DMS79 treated with DMSO at 0.1 percent for 48 hours (cell line): ENCODE measurements at places on chromosomes 11 and 22.
A peak's percentile ranks its signal among the peaks of the same experiment; 100 is the strongest.

GRCh38 chr11:19027829-19028595, 32.5 kb downstream of the MRGPRX2 start:
- no peak for DNase-seq

DNA sequence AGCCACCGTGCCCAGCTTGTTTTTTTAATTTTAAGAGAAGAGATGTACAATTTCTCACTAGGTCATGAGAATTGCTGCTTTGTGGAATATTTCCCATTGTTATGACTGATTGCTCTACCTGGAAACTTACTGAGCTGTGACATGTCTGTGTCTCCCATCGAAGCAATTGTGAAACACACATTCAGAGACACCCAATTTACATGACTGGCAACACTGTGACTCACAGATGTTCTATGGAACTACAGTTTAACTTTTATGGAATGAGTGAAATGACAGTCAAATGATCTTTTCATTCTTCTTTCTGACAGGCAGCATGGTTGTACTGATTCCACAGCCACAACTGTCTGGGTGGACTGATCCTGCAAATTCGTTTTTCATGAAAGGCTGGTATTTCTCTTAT, 32.3 kb downstream of the ELF5 start:
- no peak for DNase-seq

DNA sequence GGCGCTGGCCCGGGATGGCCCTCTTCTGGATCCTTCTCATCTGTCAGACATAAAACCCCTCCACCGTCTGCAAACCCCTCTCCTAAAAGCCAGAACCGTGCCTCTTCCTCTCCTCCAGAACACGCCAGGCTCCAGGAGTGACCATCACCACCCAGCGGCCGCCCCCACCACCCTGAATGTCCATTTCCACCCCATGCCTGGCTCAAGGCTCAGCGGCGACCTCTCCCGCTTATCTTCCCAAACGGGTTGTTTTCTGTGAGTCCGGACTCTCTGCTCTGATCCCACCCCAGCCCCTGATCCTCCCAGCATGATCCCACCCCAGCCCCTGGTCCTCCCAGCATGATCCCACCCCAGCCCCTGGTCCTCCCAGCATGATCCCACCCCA, 37.6 kb downstream of the CELSR1 start:
- no peak for DNase-seq

DNA sequence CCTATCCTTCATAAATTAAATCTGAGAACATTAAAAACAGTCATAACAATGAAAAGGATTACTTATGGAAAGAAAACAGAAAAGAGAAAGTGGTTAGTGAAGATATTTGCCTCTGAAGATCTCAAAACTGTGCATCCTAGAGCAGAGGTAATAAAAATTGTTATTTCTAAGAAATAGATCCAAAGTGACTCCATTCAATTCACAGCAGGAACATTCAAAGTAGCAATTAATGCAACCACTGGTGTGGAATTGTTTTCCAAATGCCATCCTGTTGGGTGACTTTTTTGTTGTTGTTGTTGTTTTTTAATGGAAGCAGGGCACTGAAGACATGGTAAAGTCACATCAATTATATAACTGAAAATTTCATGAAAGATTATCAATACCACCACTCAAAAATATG, 1139.5 kb upstream of the CCDC90B start:
- DNase-seq: no peak

DNA sequence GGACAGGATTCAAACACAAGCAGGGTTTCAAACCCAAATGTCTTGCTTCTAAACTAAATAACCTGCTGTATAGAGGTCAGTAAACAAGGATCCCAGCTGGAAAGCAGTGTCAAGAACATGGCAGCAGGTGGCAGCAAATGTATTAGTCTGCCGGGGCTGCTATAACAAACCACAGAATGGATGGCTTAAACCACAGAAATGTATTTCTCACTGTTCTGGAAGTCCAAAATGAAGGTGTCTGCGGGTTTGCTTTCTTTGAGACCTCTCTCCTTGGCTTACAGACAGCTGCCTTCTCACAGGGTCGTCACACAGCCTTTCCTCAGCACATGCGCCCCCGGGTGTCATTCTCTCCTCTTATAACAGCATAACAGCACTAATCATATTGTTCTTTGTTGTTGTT, 65.1 kb upstream of the LRRC55 start:
- DNase-seq: no peak

- DNase-seq: no peak
These were observed 321 bp downstream of the RHBDD3 start for GRCh38 chr22:29267462-29267857.

GRCh38 chr11:61954106-61954850, 4.1 kb downstream of the BEST1 start:
- DNase-seq: no peak

GRCh38 chr11:35166369-35167360, 27.7 kb downstream of the CD44 start:
- no peak for DNase-seq

GRCh38 chr11:25980091-25980490, 351.8 kb upstream of the ANO3 start:
- no peak for DNase-seq

- DNase-seq: no peak
These were observed 66.4 kb downstream of the UBASH3B start for GRCh38 chr11:122721964-122722266.

GRCh38 chr11:104526006-104526405, 362.1 kb upstream of the PDGFD start:
- DNase-seq: no peak

DNA sequence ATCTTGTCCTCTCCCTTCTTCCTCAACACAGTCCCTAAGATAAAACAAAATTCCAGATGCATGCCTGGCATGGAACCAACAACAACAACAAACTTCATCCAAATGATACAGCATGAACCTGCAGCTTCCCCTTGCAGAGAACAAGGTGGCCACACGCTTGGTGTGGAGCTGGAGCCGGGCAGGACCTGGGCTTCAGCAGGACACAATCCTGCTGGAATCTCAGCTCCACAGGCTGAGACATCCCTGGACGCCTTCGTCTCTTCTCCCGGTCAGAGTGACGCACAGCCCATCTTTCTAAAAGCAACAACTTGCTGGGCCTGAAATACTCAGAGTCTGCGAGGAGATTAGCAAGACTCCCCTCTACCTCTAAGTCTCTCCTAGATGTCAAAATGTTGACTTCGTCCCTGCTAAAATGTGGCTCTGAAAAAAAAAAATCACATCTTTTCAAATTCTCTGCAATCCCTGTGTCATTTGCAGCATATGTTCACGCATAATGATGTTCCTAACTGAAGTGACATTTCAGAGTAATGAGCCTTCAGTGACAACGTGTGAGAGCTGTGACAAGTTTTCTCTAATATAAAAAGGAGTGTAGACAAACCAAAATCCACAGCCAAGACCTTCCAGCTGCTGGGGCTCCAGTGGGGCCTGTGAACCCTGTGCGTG, 1232.3 kb downstream of the TBC1D22A start:
- DNase-seq: no peak

DNA sequence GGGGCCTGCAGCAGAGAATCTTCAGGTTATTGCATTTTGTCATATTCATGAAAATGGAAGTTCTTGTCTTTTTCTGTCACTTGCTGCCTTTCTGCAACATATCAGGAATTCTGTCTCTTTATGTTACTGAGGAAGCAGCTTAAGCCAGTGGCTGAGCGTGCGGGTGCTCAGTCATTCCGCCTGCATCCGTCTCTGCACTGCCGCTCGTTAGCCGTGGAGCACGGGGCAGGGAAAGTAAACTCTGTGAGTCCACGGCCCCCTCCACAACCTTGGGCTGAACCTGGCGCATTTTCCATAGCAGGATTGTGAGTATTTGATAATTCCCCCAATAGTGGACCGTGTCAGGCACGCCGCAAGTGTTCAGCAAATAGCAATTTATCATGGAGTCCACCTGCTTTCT, 1007.7 kb downstream of the BRD1 start:
- DNase-seq: no peak

GRCh38 chr11:124657904-124658303, 15.6 kb downstream of the SIAE start:
- no peak for DNase-seq

DNA sequence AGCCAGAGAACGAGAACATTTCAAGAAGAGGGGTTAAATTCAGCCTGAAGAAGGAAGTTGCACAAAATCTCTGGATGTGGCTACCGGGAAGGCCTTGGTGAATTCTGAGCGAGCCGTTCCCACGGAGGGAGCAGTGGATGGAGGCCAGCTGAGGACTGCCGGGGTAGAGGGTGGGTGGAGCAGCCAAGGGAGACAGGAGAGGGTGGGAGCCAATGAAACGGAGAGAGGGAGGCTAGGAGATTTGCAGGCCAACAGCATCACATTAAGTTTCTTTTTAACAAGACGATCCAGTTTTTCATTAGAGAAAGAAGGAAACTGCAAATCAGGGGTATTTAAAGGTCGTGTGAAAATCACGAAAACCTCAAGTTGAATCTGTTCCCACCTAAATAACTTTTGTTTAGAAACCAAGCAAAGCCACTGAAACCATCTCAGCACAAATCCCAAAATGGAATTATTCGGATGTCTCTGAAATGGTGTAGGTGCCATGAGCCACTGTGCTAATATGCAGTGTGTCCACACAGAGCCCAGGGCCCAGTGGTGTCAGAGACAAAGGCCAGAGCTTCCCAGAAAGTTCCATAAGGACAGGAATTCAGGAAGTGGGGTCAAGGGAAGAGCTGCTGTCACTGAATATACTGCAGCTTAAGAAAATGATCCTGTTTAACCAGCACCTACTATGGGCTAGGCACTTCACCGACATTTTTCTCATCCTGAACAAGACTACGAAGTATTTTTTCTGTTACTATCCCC, 59.7 kb upstream of the SLC35C1 start:
- DNase-seq: no peak

GRCh38 chr11:17547051-17547577, at the start of gene OTOG:
TSS of gene OTOG (plus strand) at chr11:17547259. CDS start at chr11:17547373, 114 bp downstream.
- DNase-seq: peak; percentile 87

DNA sequence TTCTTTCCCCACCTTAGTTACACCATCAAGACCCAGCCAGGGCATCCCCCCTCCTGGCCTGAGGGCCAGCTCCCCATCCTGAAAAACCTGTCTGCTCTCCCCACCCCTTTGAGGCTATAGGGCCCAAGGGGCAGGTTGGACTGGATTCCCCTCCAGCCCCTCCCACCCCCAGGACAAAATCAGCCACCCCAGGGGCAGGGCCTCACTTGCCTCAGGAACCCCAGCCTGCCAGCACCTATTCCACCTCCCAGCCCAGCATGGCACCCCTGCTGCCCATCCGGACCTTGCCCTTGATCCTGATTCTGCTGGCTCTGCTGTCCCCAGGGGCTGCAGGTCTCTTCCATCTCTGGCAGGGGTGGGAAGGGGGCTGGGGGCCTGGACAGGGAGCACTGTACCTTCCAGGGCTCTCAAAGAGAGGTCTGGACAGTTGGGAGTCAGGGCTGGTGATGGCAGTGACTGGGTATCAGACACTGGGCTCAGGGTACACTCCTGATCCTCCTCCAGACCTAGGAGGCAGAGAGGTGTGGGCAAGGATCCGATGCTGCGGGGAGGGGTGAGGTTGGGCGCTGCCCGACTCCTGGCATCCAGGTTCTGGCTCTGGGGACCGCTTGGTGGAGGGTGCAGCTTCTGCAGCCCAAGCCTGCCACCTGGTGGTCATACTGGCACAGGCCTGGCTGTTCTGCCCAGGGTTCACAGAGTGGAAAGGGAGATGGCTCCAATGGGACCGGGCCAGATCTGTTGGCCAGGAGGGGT, at the start of gene UPK2:
Gene UPK2 (plus strand): TSS at position 205 of the 753 bp plus-strand sequence. CDS start 53 bp downstream, at position 258.
- peak; percentile 73 for DNase-seq

- DNase-seq: no peak
These were observed 2.3 kb downstream of the BIRC3 start for GRCh38 chr11:102319544-102319943.

- no peak for DNase-seq
These were observed 15.3 kb downstream of the TMPRSS13 start for GRCh38 chr11:117913736-117914397.

- no peak for DNase-seq
These were observed 1115.0 kb downstream of the BRD1 start for GRCh38 chr22:48712558-48713271.

DNA sequence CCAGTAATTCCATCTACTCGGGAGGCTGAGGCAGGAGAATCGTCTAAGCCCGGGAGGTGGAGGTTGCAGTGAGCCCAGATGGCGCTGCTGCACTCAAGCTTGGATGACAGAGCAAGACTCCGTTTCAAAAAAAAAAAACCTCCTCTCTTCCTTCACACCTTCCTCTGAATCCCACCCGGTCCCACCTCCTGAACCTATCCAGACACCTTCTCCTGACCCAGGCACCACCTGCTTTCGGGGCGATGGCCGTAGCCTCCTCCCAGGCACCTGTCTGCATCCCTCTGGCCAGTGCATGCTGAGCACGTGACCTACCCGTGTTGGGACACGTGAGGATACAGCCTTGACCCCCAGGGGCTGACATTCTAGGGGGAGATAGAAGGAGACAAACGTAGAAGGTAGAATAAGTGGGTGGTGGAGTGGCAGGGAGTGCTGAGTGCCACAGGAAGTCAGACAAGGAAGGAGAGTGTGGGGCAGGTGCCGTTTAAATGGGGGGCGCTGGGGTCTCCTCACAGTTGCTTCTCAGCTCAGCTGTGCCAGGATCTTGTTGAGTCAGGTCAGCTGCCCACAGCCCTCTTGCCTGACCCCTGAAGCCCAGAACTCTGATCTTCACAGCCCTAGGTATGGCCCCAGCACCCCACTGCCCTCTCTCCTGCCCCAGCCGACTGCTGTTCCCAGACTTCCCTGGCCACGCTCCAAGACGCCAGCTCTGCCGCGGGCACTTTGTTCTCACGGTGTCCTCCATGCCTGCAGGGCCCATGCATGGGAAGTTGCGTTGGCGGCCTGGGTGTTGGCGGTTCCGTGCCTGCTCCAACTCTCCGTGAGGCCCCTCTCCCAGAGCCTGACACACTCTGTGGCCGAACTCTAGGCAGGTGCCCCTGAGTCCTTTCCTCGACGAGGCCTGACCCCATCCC, 1.2 kb upstream of the MIOX start:
- no peak for DNase-seq

DNA sequence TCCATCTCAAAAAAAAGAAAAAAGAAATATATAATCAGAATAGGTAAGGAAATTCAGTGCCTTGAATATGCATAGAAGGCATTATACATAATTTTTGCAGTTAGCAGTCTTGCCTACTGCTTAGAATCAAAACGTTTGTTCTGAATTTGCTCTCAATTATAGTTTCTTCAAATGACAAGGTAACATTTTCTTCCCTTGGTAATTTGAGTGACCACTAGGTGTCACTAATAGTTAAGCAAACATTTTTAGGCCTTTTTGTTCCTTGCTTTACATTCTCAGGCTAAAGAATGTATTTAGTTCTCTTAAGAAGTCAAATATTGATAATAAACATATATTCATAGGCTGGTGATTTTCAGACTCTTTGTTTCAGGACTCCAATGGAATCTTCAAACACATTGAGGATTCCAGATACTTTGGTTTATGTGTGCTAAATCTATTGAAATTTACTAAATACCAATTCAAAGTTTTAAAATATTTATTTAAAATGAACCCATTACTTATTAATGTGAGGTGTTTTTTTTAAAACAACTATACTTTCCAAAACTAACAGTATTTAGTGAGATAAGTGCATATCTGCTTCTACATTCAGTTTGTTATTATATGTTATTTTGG, 55.0 kb upstream of the DEPDC7 start:
- DNase-seq: no peak

- peak; percentile 50 for DNase-seq
These were observed 537 bp downstream of the SCN4B start for GRCh38 chr11:118152020-118152551.

GRCh38 chr22:31825513-31825912, 71.7 kb downstream of the DEPDC5 start:
- DNase-seq: no peak

GRCh38 chr11:74403607-74404321, 5.5 kb upstream of the PGM2L1 start:
- no peak for DNase-seq

GRCh38 chr11:34599406-34599945, 21.4 kb upstream of the EHF start:
- no peak for DNase-seq
